Mucosa of descending colon (tissue), 3 donors: ENCODE measurements at places on chromosomes 7 and 10.

- no peak for DNase-seq
These were observed 67.8 kb downstream of the EGFR start for GRCh38 chr7:55086413-55087201.

- no peak for DNase-seq
These were observed 12.8 kb upstream of the ARID5B start for GRCh38 chr10:61888744-61889143.

DNA sequence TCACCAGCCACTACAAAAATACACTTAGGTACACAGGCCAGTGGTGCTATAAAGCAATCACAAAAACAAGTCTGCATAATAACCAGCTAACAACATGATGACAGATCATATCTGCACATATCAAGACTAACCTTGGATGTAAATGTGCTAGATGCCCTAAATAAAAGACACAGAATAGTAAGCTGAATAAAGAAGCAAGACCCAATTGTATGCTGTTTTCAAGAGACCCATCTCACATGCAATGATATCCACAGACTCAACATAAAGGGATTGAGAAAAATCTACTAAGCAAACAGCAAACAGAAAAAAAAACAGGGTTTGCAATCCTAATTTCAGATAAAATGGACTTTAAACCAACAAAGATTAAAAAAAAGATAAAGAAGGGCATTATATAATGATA, 505.4 kb upstream of the FZD8 start:
- DNase-seq, result no peak

GRCh38 chr7:27139334-27140125, 4.0 kb downstream of the HOXA5 start:
- peak; percentile 75 for DNase-seq

- DNase-seq, result no peak
These were observed 317.5 kb downstream of the WDR11 start for GRCh38 chr10:121168545-121169216.

DNA sequence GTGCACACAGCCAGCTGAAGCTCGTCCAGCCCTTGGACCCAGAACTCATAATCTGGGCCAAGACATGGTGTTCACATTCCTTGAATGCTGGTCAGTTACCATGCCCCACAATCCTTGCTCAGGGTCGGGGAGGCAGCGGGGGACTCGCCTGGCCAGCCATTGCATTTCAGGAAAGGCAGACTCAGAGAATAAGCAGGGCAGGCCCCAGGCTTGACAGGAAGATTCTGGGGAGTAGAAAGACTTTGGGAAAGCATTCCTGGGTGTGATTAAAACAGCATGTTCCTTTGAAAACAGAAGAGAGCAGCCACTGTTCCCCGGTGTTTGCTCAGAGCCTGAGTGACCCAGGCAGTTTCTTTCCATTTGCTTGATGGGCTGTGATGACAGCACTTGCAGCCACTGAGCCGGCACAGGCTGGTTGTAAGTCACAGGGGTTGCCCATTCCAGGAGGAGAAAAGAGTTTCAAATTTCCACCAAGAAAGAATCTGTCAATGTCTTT, 473.7 kb downstream of the TYW1 start:
- no peak for DNase-seq

GRCh38 chr10:51606825-51607462, 92.5 kb downstream of the CSTF2T start:
- DNase-seq, result no peak

GRCh38 chr10:64733980-64734379, 1212.8 kb downstream of the REEP3 start:
- DNase-seq, result no peak

- no peak for DNase-seq
These were observed 379.1 kb downstream of the DNAJB6 start for GRCh38 chr7:157715938-157716280.

DNA sequence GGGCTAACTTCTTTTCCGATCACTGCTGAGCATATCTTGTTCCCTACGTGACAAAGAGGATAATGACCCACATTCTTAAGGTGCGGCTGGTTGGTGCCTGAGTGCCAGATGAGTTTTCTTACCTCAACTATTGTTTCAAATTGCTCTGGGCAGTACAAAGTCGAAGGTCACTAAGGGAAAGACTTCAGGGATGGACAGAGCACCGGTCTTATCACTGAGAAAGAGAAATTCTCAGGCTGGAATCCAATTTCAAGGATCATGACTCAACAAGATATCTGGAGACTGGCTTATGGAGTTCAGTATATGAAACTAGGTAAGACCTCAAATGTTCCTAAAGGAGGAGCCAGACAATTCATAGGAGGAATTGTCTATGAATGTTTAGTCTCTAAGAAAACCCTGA, 780.3 kb downstream of the SUGCT start:
- no peak for DNase-seq

DNA sequence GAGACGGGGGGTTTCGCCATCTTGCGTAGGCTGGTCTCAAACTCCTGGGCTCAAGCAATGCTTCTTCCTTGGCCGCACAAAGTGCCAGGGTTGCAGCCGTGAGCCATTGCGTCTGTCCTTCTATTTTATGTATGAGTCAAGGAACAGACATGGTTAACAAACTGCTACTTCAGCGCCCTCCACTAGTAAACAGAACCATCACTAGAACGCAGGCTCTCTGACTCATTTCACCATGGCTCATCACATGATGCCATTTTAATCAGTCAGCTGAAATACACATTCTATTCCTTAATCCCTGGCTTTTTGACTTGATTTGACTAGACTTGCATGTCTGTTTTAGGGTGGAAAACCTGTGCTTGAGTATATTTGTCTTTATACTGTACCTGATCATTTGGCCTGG, 41.3 kb downstream of the CELF2 start:
- no peak for DNase-seq

DNA sequence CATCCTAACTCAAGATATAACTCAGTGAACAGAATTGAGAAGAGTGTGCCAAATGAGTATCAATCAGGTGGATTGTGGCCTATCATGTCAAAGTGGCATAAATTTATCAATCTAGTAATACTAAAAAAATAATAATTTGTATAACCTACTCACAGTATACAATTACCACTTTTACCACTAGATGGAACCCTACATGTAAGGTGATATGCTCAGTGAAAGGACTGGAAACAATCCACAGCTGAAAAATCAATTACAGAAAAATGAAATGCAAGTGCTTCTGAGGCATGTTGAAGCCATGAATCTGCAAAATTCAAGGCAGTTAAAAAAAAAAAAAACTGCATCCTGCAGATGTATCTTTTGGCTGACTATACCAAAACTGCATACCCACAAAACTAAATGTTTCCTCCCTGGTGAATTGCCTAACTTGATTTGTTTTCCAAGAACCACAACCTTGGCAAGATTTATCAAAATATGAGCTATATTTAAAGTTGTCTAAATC, 13.9 kb downstream of the ARHGAP19 start:
- no peak for DNase-seq

- no peak for DNase-seq
These were observed 120.7 kb downstream of the SRPK2 start for GRCh38 chr7:105268056-105268455.

GRCh38 chr10:70909326-70909935, 21.1 kb upstream of the PCBD1 start:
- no peak for DNase-seq

GRCh38 chr7:120979765-120980499, 8.6 kb upstream of the CPED1 start:
- no peak for DNase-seq

DNA sequence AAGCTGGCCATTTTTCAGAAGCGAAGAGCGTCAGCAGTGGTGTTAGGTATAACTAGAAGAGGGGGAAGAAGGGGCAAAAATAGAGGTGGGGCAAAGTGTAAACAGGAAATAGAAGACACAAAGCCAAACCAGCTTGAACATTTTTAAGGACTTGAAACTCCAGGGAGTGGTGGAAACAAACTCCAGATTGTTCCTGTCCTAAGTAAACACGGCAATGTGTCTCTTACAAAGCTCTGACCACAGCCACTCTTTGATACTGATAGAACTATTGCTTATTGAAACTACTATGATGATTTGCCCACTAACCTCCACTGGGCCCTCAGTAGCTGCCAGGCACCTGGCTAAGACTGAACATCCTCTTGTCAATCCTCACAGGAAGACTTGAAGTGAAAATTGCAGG, 20.8 kb upstream of the CDH23 start:
- no peak for DNase-seq

DNA sequence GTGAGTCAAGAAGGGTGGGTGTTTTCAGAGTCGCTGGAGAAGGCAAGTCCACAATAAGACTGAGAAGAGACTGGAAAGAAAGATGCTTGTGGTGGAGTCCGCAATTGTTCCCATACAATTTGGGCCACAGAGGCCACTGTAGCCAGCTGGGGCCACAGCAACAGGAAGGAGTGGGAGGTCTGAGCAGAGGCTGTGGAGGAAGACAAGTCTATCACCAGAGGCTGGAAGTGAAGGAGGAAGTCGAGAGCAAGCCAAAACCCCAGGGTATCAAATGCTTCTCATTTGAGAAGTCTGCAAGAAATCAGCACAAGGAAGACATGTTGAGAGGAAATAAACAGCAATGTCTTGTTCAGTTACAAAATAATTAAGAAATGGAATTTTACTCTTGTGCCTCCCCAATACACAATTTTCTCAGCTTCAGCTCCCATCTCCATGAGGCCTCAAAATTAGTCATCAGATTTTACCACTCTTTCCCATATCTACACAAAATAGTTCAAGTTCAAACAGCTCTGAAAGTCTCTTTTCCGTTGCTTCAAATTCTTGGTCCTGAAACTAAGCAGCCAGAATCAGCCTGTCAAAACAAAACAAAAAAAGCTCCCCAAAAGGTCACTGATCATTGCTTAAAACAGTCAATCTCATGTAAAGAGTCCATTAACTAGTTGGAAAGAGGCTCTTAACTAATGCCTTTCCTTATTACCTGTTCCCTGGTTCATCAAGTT, 31.6 kb downstream of the SLC16A12 start:
- no peak for DNase-seq

- DNase-seq, result no peak
These were observed 25.8 kb upstream of the BET1 start for GRCh38 chr7:94029976-94030375.

DNA sequence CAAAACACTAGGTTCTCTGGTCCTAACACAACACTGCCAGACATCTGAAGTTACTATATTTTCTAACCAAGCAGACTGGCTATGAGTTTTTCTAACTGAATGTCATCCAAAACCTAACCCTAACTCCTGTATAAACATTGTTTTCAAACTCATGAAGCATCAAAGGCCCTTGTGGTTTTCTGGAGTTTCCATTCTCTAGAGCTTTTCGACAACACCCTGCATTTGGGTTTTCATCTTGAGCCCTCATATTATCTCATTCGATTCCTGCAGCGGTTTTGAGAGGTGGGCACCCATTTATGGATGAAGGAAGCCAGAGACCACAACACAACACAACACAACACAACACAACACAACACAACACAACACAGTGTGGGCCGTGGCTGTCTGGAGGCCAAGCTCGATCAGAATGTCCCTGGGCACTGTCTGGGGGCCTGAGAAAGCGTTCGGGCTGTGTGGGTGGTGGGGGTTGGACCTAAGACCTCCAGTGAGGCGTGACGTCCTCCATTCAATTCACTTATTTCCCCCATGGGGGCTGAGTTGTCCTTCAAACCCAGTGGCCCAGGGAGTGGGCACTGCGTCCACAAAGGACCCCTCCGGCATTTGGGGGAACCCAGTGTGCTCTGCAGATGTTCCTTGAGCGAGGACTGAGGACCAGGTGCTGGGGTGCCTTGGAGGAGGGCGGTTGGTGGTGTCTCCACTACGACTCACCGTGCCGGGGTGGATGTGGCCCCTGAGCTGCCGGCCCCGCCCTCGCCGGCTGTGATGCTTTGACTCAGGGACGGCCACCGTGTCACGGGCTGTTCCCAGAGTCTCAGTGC, 490.4 kb downstream of the DNAJB6 start:
- DNase-seq, result no peak

DNA sequence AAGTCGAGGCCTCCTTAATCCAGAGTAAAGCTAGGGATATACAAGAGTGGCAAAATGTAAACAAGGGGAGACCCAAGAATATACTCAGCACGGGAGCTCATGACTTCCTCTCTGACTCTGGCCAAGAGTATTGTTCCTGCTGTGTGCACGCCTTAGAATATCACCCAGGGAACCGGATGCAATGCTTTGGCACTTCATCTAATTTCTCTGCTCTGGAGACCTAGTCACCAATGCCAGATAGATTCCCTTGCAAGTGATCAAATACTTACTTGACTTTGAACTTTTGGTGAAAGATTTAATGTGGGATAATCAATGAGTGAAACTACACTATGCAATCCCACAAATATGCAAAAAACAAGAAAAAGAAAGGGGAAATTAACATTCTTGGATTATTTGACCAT, 695.5 kb downstream of the INHBA start:
- no peak for DNase-seq

- no peak for DNase-seq
These were observed 13.6 kb downstream of the MICU1 start for GRCh38 chr10:72612203-72612826.

DNA sequence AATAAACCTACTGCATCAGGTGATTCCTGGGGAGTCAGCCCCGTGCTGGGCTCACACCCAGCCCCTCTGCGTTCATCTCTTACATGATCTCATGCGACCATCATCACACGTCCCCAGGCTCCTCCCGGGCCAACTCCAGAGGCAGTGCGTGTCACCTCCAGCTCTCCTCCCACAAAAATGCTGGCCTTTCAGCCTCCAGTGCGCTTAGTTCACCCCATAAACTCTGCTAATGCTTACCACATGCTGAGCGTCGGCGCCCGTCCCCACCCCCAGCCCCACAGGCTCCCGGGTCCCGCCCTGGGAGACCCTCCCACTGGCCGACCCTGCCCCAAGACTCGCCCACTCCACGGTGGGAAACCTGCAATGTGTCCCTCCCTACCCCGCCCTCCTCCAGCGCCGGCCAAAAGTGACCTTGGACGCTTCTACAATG, 816 bp upstream of the SDK1 start:
- peak; percentile 54 for DNase-seq

- DNase-seq, result peak; percentile 65
These were observed 35.8 kb downstream of the GPER1 start for GRCh38 chr7:1123715-1124114.

GRCh38 chr7:77419102-77419501, 3.0 kb upstream of the GSAP start:
- no peak for DNase-seq

DNA sequence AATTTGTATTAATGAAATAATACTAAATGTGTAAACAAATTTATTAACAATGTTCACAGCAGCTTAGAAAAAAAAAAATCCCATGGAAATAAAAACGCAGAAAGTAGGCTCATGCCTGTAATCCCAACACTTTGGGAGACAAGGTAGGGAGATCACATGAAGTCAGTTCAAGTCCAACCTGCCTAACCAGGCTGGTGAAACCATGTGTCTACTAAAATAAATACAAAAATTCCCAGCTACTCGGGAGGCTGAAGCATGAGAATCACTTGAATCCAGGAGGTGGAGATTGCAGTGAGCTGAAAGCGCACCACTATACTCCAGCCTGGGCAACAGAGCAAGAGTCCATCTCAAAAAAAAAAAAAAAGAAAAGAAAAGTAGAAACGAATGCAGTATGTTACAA, 36.2 kb downstream of the LARP4B start:
- no peak for DNase-seq

GRCh38 chr10:127635882-127636281, 86.8 kb downstream of the NPS start:
- no peak for DNase-seq
